ENCODE measurements at places on chromosomes 7 and 10.

- DNase-seq = no peak
These were observed 9.4 kb upstream of the CALML5 start for GRCh38 chr10:5508786-5509185.

- DNase-seq = no peak
These were observed 347.7 kb downstream of the GLRX3 start for GRCh38 chr10:130483691-130484467.

GRCh38 chr7:1814089-1814811, 144.2 kb downstream of the ELFN1 start:
- DNase-seq = no peak

- DNase-seq = no peak
These were observed 38.4 kb downstream of the ZNF518A start for GRCh38 chr10:96168546-96168945.

Data from NCI-H1048 (cell line).